ENCODE measurements at places on chromosomes 5 and 9. TPM values are rescaled to one million over a fixed set of nuclear protein-coding genes. Genes with fewer than 3 reads are reported as not detected.

GRCh38 chr5:82362636-82363035 is 84.5 kb upstream of the RPS23 start:
- DNase-seq, result no peak

CHSY3 gene
- total RNA-seq, result not detected

- no peak for DNase-seq
Observed at GRCh38 chr9:37746448-37747270, 6.9 kb upstream of the TRMT10B start.

DNA sequence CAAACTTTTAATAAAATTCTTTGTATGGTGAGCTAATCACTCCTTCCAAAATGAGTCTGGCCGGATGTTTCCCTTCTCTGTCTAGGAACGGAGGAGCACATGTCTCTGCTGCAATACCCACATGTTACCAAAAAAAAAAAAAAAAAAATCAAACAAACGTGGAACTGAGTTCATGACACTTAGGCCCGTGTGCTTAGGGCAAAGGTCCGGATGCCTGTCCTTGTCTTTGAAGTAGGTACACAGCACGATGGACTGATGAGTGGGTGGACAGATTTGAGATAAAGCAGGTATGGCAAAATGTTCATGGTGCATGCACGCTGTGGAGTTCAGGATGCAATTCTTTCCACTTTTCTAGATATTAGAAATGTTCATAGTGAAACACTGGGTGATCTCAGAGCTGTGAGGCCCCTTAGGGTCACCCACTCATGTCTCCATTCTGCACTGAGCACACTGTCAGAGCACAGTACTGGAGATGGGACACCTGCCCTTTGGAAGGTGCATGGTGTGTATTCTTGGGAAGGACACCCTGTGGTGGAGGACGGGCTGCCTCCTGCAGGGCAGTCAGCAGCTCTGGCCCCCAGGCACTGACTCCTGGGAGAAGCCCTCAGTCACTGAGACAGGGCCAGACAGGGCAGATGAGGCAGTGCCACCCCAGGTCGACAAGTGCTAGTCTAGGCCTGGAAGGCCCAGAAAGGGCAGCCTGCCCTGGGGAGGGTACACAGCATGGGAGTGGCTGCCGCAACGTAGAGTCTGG is 43.6 kb downstream of the GADD45G start:
- no peak for DNase-seq

DNA sequence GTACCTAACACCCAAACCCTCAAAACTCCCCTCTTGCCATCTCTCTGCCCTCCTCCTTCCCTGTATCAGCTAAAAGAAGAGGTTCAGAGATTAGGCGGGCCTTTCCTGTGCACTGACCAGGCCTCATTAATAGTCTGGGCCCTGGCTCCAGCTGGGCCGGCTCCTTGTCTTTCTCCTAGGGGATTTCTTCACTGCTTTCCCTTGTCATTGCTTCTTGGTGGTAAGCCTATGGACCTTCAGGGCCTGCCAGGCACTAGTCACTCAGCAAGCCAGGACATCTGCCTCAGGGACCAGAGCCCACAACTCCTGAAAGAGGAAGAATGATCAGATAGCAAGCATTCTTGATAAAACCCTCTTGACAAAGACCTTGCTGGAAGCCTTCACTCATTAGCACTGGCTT is 50.9 kb downstream of the MRRF start:
- DNase-seq, result no peak

GRCh38 chr9:88694625-88695024 is 159.6 kb downstream of the NXNL2 start:
- no peak for DNase-seq

DNA sequence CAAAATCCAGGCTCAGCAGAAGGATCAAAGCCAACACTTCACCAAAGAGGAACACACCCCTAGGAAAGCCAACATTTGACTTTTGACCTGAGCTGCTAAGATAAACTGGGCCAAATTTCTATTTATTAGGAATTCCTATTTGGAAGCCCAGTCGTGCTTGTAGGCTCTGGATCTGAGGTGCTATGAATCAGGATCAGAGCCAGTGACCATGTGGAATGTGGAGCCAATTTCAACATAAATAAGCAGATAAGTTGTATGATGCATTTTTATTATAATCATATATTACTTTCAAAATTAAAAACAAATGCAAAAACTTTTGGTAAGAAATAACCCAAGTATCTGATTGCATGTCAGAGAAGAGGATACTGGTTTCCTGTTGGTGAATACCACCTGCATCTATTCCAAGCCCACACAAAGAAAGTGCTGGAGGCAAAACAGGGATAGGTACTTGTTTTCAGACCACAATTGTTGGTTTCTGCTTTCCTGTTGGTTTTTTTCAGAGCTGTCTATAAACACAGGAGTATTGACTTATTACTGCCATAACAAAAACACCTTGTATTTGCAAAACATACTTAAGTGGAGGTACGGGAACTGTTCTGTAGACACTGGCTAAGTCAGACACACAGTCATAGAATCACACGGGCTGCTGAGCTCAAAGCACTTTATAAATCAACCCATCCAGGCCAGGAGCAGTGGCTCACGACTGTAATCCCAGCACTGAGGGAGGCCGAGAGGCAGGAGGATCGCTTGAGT is 52.8 kb downstream of the ARL15 start:
- DNase-seq, result no peak

DNA sequence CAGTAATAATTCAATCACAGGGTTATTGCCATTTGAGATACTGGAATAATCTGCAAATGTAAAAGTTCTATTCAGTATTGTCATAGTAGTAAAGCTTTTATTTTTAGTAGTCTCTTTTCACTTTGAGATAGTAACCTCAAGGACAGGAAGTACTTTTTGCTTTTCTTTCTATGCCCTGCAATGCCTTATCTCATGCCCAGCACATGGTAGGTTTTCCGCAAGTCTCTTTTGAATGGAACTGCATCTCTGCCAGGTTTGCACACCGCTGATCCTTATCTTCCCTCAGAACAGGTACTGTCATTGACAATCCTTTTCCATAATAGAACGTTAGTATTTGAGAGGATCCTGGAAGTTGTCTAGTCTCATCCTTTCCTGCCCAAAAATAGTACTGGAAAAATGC is 91.8 kb upstream of the IFNK start:
- no peak for DNase-seq

MAP1B gene
- total RNA-seq, result 0.05 TPM

- no peak for DNase-seq
Observed at GRCh38 chr5:14321936-14322335, 178.8 kb downstream of the TRIO start.

GRCh38 chr5:133825631-133826289 is 142.7 kb downstream of the C5orf15 start:
- DNase-seq, result no peak

SVEP1 gene
- 0.08 TPM for total RNA-seq

LRRC19 gene
- total RNA-seq, result not detected

DNA sequence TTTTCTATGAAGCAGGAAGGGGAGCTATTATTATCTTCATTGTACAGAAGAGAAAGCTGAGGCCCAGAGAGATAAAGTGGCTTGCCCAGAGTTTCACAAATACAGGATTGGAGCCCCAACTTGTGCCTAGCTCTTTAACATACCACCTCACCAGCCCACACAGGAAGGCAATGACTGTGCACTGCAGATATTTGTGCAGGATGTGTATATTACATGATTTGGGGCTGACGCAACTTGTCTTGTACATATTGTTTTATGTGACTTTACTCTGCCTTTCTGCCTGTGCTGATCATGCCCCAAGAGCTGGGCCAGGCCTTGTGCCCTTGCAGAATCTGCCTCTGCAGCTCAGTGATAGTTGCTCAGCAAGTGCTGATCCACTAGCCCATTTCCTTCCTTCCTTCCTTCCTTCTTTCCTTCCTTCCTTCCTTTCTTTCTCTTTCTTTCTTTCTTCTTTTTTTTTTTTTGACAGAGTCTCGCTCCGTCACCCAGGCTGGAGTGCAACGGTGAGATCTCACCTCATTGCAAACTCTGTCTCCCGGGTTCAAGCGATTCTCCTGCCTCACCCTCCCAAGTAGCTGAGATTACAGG is 106.6 kb upstream of the TBCA start:
- DNase-seq, result no peak

- no peak for DNase-seq
Observed at GRCh38 chr5:170623576-170624181, 119.9 kb downstream of the KCNIP1 start.

F12 gene
- 0.62 TPM for total RNA-seq

BNC2 gene
- total RNA-seq, result not detected

LCN15 gene
- not detected for total RNA-seq

GRCh38 chr5:151718646-151719045 is 31.9 kb upstream of the SPARC start:
- DNase-seq, result no peak

TNIP1 gene
- total RNA-seq, result 227 TPM

Data from T-helper 17 cell (primary cell).